SJSA1 (cell line): ENCODE measurements at places on chromosomes 5 and 9.

GRCh38 chr5:81251922-81252321 is 18.8 kb downstream of the CKMT2 start:
- DNase-seq, result no peak

DNA sequence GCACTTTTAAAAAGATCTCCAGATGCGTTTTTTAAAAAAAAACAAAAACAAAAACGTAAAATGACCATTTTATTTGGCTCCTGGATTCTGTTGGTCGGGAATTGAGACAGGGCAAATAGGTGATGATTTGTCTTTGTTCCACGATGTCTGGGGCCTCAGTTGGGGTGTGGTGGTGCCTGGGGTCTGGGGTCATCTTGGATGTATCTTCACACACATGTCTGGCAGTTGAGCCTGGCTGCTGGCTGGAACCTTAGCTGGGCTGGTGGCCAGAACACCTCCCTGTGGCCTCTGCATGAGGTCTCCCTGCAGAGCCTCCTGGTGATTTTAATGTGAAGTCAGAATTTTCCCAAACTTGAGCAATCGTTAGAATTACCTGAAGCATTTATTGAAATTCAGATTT is 42.5 kb upstream of the BASP1 start:
- no peak for DNase-seq

GRCh38 chr5:149807176-149807575 is 77.1 kb downstream of the PPARGC1B start:
- DNase-seq, result no peak

DNA sequence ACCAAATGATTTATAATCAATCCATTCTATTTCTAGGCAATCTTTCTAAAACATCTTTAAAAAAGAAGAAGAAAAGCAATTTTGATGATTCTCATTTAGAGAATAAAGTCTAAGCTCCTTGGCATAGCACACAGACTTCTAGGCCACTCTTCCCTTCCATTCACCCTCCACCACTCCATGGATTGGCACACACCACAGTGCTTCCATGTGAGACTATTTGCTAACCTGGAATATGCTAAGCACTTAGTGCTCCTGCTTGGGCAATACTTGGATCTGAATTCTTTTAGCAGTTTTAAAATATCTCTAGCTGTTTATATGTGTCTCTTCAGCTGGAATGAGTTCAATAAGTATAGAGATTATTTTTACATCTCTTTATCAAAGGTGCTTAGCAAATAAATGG is 177.6 kb upstream of the FBXL7 start:
- no peak for DNase-seq

DNA sequence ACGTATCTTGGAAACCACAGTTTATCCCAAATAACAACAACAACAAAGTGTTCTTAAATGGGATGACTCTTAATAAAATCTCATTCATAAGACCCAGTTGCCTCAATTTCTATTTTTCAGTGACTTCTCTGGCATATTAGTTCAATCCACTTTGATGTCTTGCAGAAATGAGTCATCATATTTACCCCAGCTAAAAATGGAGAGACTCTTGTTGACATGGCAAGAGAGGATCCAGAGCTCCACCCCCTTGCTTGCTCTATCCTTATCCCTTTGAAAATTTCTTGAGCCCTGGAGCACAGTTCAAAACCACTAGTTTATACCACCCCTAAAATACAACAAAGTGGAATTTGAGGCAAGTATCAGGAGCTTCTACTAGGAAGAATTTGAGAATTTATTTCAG is 20.8 kb downstream of the VCAN start:
- DNase-seq, result no peak

GRCh38 chr5:136979131-136979530 is 520.0 kb downstream of the SPOCK1 start:
- DNase-seq, result peak; percentile 17

DNA sequence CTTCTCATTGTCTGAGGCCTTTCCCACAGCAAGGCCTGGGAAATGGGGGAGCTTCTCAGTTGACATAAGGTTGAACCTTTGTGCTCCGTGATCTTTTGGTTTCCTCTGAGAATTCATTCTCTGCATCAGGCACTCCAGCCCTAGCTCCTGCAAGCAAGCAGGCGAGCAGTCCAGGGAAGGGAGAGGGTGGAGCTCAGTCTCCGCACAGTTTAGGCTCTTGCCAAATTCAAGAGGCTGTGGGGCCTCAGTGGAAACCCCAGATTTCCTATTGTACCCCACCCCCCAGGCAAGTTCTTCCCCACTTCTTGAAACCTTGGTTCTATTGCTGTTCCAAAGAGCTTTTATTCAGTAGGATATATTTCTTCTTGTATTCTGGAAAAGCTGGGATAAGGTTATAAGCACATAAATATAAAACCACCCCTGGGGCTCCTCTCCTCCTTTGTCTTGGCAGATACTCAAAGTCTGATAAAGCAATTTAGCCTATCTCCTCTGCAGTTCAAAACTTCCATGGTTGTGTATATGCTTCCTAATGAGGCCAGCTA is 147.2 kb downstream of the PDZD2 start:
- DNase-seq, result no peak

DNA sequence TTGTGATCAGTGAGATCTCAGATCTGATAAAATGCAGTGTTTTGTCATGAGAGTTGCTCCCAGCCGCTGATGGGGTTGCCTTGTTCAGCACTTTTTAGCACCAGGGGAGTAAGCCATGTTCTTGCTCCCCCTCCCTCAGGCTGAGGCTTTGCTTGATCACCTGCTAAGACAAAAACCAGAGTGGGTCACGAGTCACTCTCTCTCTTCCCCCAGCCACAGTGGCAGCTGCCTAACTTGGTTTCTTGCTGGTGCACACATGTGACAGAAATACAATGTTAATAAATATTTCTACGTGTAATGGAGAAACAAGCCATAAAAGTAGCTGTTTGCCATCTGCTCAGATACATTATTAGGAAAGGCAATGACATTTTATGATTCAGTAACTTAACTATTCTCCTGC is 212.4 kb upstream of the DMRT1 start:
- DNase-seq, result no peak

DNA sequence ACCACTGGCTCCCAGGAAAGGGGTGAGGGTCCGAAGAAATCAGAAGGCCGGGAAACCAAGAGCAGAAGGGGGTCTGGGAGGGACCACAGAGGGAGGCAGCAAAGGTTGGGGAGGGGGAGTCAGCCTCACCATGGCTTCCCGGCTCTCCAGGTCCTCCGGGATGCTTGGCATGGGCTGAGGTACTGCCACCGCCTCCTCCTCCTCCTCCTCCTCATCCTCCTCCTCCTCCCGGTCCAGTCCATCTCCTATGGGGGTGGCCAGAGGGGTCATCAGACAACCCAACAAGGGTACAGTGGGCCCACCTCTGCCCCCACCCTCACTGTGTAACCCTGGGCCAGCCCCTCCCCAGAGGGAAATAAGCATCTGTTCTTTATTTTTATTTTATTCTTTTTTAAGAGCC is 17.5 kb downstream of the GOLGA2 start:
- DNase-seq, result no peak

DNA sequence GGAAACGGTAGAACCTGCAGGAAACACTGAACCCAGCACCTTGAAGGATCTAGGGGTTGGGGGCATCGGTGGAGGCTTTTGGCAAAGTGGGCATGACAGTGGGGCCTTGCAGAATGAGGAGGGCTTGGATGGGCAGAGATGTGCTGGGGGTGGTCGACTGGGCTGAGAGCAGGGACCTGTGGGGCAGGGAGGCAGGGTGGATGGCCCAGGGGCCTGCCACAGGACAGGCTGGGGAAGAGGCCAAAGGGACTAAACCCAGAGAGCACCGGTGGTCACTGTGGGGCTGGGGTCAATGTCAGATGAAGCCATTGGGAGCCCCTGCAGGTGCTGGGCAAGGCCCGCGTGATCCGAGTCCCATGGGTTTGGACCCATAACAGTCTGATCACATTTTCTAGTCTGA is 175.3 kb downstream of the DAB2IP start:
- DNase-seq, result no peak

DNA sequence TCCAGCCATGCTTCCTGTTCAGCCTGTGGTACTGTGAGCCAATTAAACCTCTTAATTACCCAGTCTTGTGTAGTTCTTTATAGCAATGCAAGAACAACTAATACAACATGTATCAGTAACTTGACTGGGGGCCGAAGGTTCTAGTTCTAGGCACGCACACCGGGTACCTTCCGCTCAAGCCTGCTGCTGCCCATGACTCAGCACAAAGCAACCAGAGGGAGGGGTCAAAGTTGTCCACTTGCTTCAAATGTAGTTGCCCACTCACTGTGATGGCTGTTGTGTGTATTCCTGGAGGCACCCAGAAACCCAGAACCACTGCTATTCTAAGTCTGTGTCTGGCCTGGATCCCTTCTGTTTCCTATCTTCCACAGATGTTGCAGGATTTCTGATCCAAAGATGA is 222.6 kb downstream of the FRMD3 start:
- DNase-seq, result no peak
